ENCODE measurements at places on chromosomes 3 and 15.

- no peak overlapping the region for H3K4me3 ChIP-seq
- peaks cover 7% of the 10 kb centered on the region for H3K4me1 ChIP-seq
- peaks cover 31% of the 10 kb centered on the region for H3K27me3 ChIP-seq
- H3K36me3 ChIP-seq: peaks cover 2% of the 10 kb centered on the region
These were observed 83.6 kb downstream of the CCR1 start for GRCh38 chr3:46124216-46125177.

GRCh38 chr3:134704556-134704955, 53.7 kb upstream of the KY start:
- peaks cover 6% of the 10 kb centered on the region for H3K27me3 ChIP-seq
- no peak for DNase-seq

DNA sequence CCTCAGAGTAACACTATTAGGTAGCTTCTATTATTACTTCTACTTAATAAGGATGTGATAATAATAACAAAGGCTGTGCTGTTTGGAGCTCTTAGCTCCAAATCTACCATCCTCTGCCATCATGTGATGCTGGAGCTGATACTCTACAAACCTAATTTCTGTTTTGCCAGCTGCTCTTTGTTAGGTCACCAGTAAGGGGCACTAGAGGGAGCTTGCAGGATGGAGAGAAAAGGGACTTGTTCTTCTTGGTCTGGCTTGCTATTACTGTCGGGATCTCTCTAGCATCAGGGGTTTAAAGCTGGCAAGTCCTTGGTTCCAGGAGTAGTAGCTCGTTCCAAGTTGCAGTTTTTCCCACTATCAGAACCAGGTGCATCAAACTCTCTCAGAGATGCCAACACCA, 194.9 kb upstream of the KBTBD8 start:
- peaks cover 2% of the 10 kb centered on the region for H3K36me3 ChIP-seq
- peaks cover 24% of the 10 kb centered on the region for H3K27me3 ChIP-seq
- H3K27ac ChIP-seq: no peak overlapping the region
- DNase-seq: no peak
- no peak overlapping the region for H3K4me3 ChIP-seq

DNA sequence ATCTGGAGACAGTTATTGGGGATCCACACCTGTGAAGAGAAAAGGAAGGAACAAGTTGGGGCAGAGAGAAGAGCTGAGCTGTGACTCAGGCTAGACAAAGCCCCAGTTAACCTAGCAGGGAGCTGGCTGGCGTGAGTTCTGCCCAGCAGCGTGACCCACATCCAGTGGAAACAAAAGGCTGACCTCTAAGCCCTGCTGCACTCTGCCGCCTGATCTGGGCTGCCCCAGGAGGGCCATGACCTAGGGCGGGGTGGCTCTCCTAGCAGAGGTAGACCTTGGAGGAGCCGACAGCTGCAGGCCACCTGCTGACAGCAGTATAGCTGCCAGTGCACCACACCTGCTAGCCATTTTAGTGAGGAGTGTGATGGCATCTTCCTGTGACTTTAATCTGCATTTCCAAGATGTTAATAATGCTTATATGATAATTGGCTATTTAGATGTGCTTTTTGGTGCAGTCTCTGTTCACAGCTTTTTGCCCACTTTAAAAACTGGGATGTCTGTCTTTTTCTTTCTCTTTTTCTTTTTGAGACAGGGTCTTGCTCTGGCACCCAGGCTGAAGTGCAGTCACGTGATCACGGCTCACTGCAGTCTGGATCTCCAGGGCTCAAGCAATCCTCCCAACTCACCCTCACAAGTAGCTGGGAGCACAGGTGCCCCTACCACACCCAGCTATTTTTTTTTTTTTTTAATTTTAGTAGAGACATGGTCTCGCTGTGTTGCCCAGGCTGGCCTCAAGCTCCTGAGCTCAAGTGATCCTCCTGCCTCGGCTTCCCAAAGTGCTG, 78.1 kb downstream of the LSM3 start:
- no peak overlapping the region for H3K4me3 ChIP-seq
- no peak for DNase-seq
- H3K36me3 ChIP-seq: no peaks in the 10 kb centered on the region
- peaks cover 6% of the 10 kb centered on the region for H3K4me1 ChIP-seq

GRCh38 chr3:148070041-148070440, 627.7 kb upstream of the AGTR1 start:
- no peaks in the 10 kb centered on the region for H3K4me1 ChIP-seq
- no peak for DNase-seq
- H3K27me3 ChIP-seq: no peaks in the 10 kb centered on the region
- H3K27ac ChIP-seq: no peak overlapping the region
- H3K36me3 ChIP-seq: no peaks in the 10 kb centered on the region
- no peak overlapping the region for H3K4me3 ChIP-seq

DNA sequence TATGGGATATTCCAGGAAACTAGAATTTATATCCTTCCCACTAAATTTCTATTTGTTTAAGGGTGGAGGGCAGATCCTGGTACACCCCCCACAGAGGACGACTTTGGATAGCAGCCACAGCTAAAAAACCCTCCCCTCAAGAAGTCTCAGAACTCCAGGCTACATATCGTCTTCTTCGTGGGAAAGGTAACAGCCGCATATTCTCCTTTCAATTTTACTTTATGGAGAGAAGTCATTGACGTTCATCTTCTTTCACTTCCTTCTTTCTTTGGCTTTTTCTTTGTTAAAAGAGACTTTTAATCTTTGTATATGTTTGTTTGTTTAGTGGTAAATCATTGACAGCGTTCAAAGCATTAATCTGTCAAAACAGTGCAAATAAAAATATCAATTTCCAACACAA, 36.3 kb downstream of the TRIP4 start:
- no peaks in the 10 kb centered on the region for H3K27me3 ChIP-seq
- H3K4me1 ChIP-seq: peaks cover 8% of the 10 kb centered on the region
- no peak overlapping the region for H3K4me3 ChIP-seq
- no peak for DNase-seq

- no peak for DNase-seq
- H3K27ac ChIP-seq: peak overlapping the region; percentile 70
- H3K4me1 ChIP-seq: peaks cover 38% of the 10 kb centered on the region
- H3K36me3 ChIP-seq: peaks cover 9% of the 10 kb centered on the region
- peak overlapping the region; percentile 19 for H3K4me3 ChIP-seq
These were observed 24.2 kb downstream of the UBE2Q2 start for GRCh38 chr15:75867449-75867848.

GRCh38 chr3:138023754-138024153, 13.8 kb downstream of the CLDN18 start:
- DNase-seq: no peak
- H3K27me3 ChIP-seq: peaks cover 15% of the 10 kb centered on the region
- no peaks in the 10 kb centered on the region for H3K4me1 ChIP-seq
- H3K36me3 ChIP-seq: no peaks in the 10 kb centered on the region
- H3K27ac ChIP-seq: no peak overlapping the region

DNA sequence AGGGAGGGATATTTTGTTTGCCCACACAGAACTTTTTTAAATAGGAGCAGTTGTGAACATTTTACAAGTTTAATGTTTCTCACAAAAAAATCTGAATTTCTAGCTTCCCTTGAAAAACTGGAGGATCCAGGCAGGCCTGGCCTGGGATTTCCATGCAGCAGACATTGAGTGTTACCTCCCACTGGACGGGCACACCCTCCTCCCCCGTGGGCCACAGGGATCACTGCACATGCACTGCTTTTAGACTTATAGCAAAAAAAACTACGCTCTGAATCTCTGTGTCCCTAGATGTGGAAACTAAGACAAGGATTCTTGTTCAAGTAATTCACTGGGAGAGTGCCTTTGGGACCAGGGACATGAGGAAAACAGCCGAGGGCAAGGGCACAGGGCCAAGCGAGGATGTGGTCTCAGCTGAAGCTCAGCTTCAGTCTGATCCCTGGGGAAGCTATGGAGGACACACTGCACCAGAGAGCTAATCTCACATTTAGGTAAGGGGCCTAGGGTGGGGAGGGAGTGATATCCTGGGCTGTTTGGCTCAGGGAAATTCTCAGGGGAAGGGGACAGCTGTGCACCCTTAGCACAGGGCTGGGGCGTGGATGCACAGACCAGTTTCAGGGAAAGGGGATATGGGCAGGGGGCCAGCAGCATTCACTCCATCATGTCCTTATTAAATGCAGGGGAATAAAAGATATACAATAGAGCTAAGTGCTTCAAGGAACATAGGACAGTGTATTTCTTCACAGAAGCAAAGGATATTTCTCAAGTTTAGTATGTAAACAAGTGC, 46.0 kb downstream of the FSIP1 start:
- no peaks in the 10 kb centered on the region for H3K36me3 ChIP-seq
- no peaks in the 10 kb centered on the region for H3K27me3 ChIP-seq
- no peak overlapping the region for H3K27ac ChIP-seq
- H3K4me1 ChIP-seq: no peaks in the 10 kb centered on the region

DNA sequence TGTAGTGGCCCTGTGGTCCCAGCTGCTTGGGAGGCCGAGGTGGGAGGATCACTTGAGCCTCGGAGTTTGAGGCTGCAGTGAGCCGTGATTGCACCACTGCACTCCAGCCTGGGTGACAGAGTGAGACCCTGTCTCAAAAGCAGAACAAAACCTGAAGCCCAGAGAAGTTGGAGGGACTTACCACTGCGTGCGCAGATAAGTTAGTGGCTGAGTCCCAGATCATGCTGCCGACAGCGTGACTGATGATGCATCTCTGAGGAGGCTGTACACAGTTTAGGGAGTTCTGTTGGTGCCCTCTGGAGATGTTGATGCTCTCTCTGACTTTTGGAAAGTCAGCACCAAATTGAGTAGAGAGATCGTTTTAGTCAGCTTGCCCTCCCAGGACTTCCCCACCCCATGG, 15.8 kb upstream of the ABTB1 start:
- DNase-seq: no peak
- no peak overlapping the region for H3K4me3 ChIP-seq
- peaks cover 5% of the 10 kb centered on the region for H3K36me3 ChIP-seq
- peaks cover 4% of the 10 kb centered on the region for H3K27me3 ChIP-seq
- H3K4me1 ChIP-seq: peaks cover 6% of the 10 kb centered on the region
- no peak overlapping the region for H3K27ac ChIP-seq

GRCh38 chr3:173395073-173395411, 2.5 kb upstream of the NLGN1 start:
- H3K4me1 ChIP-seq: peaks cover 8% of the 10 kb centered on the region
- H3K27me3 ChIP-seq: peaks cover 44% of the 10 kb centered on the region
- no peak overlapping the region for H3K27ac ChIP-seq
- no peak for DNase-seq

GRCh38 chr15:71752128-71752527, 58.2 kb upstream of the NR2E3 start:
- no peak overlapping the region for H3K4me3 ChIP-seq
- no peak overlapping the region for H3K27ac ChIP-seq

- H3K4me1 ChIP-seq: peaks cover 41% of the 10 kb centered on the region
- no peaks in the 10 kb centered on the region for H3K27me3 ChIP-seq
These were observed 57.6 kb upstream of the TNFSF10 start for GRCh38 chr3:172580680-172581401.

DNA sequence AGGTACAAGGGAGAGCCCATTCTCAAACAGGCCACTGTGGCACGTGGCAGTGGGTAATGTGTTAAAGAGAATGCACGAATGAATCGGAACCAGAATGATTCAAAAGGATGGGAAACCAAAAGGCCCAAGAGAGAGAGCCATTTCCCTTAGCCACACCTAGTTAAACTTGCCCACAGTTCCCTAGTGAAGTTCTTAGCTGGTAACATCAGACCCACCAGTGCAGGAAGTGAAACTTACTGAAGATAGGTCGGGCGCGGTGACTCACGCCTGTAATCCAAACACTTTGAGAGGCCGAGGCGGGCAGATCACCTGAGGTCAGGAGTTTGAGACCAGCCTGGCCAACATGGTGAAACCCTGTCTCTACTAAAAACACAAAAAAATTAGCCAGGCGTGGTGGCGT, 97.1 kb downstream of the MEX3B start:
- peaks cover 53% of the 10 kb centered on the region for H3K27me3 ChIP-seq
- no peak overlapping the region for H3K27ac ChIP-seq
- H3K4me3 ChIP-seq: no peak overlapping the region
- no peak for DNase-seq
- H3K4me1 ChIP-seq: no peaks in the 10 kb centered on the region
- peaks cover 3% of the 10 kb centered on the region for H3K36me3 ChIP-seq

DNA sequence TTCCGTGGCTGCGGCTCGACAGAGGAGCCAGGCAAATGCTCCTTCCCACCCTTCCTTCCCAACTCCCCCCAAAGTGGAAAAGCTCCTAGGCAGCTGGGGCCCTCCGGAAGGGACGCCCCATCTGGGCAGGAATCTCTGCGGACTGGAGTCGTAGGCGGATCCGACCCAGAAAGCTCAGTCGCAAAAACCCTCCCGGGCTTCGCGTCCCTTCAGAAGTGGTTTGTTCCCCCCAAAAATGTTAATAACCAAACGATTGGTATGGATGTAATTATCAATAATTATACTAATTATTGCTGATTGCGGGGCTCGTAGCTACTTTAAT, 3.8 kb downstream of the RNU6-1 start:
- H3K36me3 ChIP-seq: peaks cover 9% of the 10 kb centered on the region
- H3K4me1 ChIP-seq: peaks cover 41% of the 10 kb centered on the region
- H3K27me3 ChIP-seq: peaks cover 50% of the 10 kb centered on the region

DNA sequence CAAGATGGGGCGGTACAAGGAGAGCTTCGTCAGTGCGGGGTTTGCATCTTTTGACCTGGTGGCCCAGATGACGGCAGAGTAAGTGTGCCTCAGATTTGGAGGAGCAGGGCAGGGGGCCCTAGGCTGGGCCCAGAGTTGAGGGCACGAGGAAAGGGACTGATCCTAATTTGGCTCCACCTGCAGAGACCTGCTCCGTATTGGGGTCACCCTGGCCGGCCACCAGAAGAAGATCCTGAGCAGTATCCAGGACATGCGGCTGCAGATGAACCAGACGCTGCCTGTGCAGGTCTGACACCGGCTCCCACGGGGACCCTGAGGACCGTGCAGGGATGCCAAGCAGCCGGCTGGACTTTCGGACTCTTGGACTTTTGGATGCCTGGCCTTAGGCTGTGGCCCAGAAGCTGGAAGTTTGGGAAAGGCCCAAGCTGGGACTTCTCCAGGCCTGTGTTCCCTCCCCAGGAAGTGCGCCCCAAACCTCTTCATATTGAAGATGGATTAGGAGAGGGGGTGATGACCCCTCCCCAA, 19.8 kb downstream of the EPHB3 start:
- H3K27ac ChIP-seq: no peak overlapping the region
- H3K4me3 ChIP-seq: no peak overlapping the region
- H3K36me3 ChIP-seq: peaks cover 8% of the 10 kb centered on the region
- peaks cover 7% of the 10 kb centered on the region for H3K4me1 ChIP-seq
- peaks cover 49% of the 10 kb centered on the region for H3K27me3 ChIP-seq

GRCh38 chr15:74565381-74566085, 24.5 kb downstream of the ARID3B start:
- H3K4me1 ChIP-seq: peaks cover 19% of the 10 kb centered on the region
- no peak overlapping the region for H3K4me3 ChIP-seq
- H3K27ac ChIP-seq: no peak overlapping the region
- H3K27me3 ChIP-seq: no peaks in the 10 kb centered on the region
- peaks cover 5% of the 10 kb centered on the region for H3K36me3 ChIP-seq

DNA sequence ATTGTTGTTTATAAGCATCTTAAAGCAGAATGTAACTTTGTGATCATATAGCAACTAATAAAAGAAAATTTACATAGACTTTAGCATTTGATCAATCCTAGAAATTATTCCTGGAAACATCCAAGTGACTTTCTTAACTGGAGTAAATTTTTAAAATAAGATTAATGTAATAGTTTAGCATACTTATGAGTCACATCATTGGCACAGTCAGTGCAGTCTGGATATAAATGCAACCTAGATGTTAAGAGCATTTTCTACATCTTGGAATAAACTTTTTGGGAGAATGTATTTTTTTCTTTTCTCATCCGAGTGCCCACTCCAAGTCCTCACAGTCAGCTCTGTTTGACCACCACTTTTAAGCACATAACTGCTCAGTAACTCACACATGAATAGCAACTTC, 324.6 kb upstream of the PLSCR5 start:
- DNase-seq: no peak
- H3K4me3 ChIP-seq: no peak overlapping the region
- H3K36me3 ChIP-seq: no peaks in the 10 kb centered on the region
- H3K27me3 ChIP-seq: no peaks in the 10 kb centered on the region
- no peaks in the 10 kb centered on the region for H3K4me1 ChIP-seq

- no peak for DNase-seq
- H3K4me3 ChIP-seq: no peak overlapping the region
- no peak overlapping the region for H3K27ac ChIP-seq
These were observed 57.1 kb upstream of the MFGE8 start for GRCh38 chr15:88970232-88970631.
